Ovary (tissue), 10 donors: ENCODE measurements at places on chromosomes 11 and 22.

GRCh38 chr11:68658661-68659060 is 25.7 kb upstream of the GAL start:
- DNase-seq = no peak

DNA sequence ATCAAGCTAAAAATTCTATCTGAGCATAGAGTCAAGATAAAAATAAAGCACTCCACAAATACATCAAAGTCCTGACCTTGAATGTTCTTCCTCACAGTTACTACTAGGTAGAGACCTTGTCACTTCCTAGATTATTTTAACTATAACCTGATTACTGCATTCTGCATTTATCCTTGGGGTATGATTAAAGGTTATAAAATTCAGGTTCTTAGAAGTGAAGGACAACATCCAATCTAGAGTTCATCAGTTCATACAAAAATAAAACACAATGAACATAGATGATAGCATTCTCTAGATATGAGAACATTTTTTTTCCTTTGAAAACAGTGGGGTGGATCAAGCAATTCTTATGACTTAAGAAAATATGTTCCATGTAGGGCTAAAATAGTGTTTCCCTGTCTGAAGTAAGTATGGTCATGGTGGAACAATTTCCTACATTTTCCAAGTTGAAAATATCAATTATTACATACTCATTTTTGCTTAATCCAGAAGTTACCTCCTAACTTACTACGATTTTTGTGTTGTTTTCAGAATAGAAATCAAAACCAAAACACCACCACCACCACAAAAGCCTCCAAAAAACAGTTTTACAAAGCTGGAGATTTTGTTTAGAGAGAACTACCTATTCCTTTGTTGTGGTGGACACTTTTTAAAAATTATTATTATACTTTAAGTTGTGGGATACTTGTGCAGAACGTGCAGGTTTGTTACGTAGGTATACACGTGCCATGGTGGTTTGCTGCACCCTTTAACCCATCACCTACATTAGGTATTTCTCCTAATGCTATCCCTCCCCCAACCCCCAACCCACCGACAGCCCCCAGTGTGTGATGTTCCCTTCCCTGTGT is 112.0 kb upstream of the DDI1 start:
- DNase-seq = no peak

GRCh38 chr22:17347724-17348123 is 21.5 kb upstream of the CECR2 start:
- no peak for DNase-seq

- no peak for DNase-seq
Measured at GRCh38 chr11:13902523-13902922, 60.0 kb upstream of the SPON1 start.
